Stimulated activated CD4-positive, alpha-beta T cell treated with anti-CD3 and anti-CD28 coated beads, Interleukin-4, amount 100 ng/mL, for 24 hours (primary cell): ENCODE measurements at places on chromosomes 16 and 17.

DNA sequence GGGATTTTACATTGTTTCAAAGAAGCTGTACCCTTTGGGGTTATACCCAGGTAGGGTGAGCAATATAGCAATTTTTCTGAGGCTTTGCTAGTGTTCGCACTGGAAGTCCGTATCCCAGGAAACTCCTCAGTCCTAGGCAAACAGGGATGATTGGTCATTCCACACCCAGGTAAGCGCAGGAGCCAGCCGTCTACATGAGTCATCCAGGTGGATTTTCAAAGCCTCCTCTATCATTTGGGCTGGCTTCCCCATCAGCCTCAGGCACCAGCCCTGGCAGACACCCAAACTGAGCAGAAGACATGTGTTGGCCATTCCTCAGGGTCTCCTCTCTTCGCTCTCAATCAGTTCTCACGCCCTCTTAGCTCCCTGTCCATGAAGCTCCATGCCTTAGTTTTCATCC lies 135.6 kb downstream of the AIPL1 start:
- no peak for DNase-seq

- no peak for DNase-seq
Measured at GRCh38 chr16:8851761-8852403, 16.9 kb downstream of the CARHSP1 start.

DNA sequence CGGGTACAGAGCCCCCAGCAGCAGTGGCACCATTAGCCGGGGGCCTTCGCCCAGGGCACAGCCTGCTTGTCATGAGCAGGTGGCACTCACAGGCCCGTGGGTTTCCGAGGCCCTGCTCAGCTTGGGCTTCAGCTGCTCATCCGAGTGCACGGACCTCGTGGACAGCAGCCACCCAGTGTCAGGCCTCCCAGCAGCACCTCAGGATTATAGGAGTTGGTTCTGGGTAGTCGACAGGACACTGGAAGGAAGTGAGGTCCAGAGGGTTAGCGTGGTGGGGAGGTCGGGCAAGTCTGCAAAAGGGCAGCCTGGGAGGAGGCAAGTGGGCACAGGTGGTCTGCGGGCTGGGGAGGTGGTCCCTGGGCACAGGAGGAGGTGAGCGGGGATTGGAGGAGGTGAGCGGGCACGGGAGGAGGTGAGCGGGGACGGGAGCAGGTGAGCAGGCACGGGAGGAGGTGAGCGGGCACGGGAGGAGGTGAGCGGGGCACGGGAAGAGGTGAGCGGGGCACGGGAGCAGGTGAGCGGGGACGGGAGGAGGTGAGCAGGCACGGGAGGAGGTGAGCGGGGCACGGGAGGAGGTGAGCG lies 5.1 kb upstream of the CPNE7 start:
- DNase-seq = no peak

DNA sequence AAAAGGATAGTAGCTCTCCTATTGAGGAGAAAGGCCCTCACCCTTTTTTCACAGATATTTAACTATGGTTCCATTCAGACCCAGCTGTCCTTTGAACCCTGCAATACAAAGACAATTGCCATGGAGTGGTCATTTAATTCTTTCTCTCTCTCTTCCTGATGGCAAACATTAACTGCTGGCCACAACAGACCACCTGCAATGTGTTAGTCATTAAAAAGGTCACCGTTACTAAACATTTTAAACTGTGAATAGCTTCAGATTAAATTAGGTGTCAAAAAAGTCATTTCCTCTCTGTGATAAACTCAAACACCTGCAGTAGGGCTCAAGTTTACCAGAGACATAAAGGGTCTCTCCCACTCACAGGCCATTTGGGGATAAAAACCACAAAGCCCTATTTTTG lies 697.2 kb downstream of the TOX3 start:
- DNase-seq = no peak

DNA sequence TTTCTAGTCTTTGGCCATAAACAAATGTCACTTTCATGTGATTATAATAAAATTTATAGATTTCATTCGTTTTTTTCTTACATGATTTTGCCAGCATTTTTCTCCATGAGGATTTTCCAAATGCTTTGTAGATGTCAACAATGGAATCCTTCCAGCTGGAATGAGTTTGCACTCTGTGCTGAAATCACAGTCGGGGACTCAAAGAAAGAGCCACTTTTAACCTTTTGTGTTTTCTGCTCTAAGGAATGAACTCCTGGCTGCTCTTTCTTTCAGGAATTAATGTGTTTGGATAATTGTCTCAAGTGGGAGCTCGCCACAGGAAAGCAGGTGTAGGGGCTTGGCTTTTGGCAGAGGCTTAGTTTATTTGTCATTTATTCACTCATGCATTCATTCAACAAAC lies 372.3 kb upstream of the SALL1 start:
- DNase-seq = no peak
